Stimulated activated naive CD8-positive, alpha-beta T cell treated with anti-CD3 and anti-CD28 coated beads, Interleukin-15, Interleukin-2, amounts not matched to agents 100 U/mL and 50 U/mL, for 24 hours (primary cell): ENCODE measurements at places on chromosomes 3 and 15.

GRCh38 chr3:32850226-32850625 is 32.4 kb downstream of the TRIM71 start:
- DNase-seq, result no peak

DNA sequence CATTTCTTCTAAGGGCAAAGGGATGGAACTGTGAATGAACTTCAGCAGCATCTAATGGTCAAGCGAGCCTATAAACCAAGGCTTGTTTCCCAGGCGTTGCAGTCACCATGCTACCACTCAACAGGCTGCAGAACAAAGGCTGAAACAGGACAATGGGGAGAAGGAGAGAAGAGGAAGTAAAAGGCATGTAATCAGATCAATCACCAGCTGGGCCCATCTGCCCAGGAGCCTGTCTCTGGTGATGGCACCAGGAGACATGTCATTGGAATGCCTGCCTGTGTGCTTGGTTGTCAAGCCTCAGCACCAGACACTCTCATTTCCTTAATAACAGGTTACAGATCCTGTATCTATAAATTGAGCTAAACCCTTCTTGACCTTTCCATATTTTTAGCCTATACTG is 81.7 kb upstream of the UMPS start:
- no peak for DNase-seq

- no peak for DNase-seq
Observed at GRCh38 chr3:122310361-122310760, 14.7 kb upstream of the CSTA start.

- DNase-seq, result no peak
Observed at GRCh38 chr3:157284688-157285087, 124.7 kb upstream of the CCNL1 start.

- DNase-seq, result no peak
Observed at GRCh38 chr15:35141743-35142471, 56.8 kb upstream of the NANOGP8 start.
